ENCODE measurements at places on chromosomes 7 and 10. TPM values are rescaled to one million over a fixed set of nuclear protein-coding genes. Genes with fewer than 3 reads are reported as not detected.

The METTL27 gene
- total RNA-seq: 0.96 TPM

The CNPY1 gene
- not detected for total RNA-seq

The VAX1 gene
- total RNA-seq: not detected

The ELOVL3 gene
- total RNA-seq: not detected

The SPACDR gene
- not detected for total RNA-seq

The ADRA2A gene
- total RNA-seq: 0.53 TPM

The HYAL4 gene
- not detected for total RNA-seq

The HOXA9 gene
- not detected for total RNA-seq

The CNPY4 gene
- 2.4 TPM for total RNA-seq

DNA sequence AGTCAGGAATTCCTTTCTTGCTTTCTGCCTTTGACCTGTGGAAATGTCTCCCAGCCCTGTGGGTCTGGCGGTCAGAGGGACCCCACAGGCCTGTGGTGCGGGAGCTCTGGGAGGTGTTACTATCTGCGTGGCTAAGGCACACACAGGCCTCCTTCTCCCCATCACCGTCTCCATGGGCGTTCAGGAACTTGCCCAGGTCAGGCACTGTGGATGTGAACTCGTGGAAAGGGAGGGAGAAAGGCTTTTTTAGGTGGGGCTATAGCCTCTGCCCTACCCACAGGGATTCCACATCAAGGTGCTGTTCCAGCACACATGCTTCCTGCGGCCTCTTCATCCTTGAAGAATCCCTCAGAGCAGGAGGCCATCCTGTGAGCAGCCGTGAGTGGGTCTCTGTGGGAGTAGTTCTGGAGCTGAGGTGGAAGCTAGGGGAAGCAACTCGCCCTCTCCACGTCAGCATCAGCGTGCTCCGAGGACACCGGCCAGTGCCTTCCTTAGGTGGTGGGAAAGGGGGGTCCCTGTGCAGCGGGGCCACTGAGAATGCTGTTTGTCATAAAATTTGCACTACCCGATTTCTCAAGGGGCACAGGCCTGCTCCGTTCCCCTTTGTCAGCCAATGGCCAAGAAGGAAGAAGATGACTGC lies 7.5 kb upstream of the ATP6V0E2 start:
- DNase-seq: no peak

- no peak for DNase-seq
Measured at GRCh38 chr10:5354068-5354467, 10.7 kb upstream of the UCN3 start.

GRCh38 chr10:24313283-24313682 lies 104.3 kb downstream of the KIAA1217 start:
- DNase-seq: no peak

- no peak for DNase-seq
Measured at GRCh38 chr7:28106321-28106829, 74.2 kb downstream of the JAZF1 start.

GRCh38 chr10:52027055-52027705 lies 286.9 kb upstream of the DKK1 start:
- DNase-seq: no peak

DNA sequence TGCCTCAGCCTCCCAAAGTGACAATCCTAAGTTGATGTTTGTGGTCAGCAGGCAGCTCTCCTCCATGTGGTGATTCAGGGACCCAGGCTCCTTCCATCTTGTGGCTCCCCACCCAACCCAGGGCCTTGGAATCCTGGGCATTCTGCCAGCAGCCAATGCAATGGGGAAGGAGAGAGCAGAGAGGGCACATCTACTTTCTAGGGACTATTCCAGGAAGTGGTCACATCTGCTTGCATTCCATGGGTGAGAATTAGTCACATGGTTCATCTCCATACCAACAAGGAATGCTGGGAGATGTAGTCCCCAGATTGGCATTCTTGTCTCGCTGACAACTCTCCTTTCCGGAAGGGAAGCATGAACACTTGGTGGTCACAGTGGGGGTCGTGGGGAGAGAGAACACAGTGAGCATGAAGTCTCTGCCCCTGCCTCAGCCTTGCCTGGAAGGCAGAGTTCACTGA lies 9.9 kb upstream of the SRRM3 start:
- DNase-seq: no peak

DNA sequence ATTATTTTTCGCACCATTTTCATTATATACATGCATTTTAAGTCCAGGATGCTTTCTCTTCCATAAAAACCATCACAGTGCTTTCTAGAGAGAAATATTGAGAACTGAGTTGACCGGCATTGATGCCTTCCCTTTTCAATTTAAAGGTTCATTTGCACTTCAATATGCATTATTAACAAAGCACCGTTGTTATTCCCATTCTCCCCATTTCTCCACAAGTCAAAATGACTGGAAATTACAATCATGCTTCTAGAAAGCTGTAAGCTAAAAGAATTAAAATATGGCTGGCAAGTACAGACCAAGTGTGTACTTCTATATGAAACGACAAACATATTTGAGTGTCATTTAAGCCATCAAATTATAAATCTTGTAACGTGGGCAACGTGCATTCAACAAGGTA lies 219.5 kb downstream of the FANK1 start:
- DNase-seq: no peak

DNA sequence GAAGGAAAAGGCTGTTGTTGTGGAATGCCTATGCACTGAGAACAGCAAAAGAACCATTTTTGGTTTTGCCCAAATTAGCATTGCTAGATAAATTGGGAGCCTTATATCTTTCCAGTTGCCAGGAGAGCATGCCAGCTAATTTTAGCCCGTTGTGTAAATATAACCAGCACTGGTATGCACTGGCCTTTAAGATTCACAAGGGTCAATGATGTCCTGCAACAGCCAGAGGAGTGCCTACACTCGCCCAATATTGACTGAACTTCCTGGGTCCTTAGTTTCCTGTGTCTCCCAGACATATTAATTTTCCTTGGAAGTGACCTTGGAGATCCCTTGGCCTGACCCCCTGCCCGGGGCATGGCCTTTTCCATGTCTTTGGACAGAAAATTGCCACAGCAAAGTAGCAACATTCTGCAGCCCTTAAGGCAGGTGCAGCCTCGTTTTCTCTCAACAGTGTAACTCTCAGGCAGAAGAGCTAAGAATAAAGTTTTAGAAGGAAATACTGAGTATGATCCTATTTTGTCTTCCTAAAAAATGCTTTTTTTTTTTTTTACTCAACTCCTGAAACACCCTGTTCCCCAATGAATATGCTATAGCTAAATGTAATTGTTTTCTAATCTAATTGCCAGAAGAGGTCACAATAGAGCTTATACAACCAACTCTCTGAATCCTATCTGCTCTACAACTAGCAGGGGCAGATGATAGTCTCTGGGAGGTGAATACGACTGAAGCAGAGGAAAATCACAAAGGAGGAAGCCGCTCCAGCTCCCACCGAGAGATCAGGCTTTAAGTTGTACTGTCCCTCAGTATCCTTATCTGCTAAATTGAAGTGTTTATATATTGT lies 131.9 kb upstream of the PCGF5 start:
- no peak for DNase-seq

DNA sequence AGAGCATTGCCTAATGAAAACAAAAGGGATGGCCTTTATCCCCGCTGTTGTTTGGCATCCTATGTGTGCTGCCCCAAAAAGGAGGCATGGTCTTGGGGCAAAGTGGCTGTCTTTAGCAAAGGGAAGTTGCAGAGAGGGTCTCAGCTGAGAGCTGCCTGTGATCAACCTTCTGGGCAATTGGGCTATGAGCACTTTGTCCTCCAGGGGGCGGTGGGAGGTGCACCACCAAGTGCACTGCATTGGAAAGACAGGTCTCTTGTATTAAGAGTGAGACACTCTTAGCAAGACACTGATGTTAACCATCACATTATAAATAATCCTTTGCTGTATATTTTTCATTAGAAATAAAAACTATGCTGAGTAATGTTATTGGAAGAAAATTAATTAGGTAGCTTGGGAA lies 314.8 kb downstream of the POM121L12 start:
- DNase-seq: peak; percentile 60

- DNase-seq: no peak
Measured at GRCh38 chr10:106114656-106115186, 1049.8 kb downstream of the SORCS1 start.

DNA sequence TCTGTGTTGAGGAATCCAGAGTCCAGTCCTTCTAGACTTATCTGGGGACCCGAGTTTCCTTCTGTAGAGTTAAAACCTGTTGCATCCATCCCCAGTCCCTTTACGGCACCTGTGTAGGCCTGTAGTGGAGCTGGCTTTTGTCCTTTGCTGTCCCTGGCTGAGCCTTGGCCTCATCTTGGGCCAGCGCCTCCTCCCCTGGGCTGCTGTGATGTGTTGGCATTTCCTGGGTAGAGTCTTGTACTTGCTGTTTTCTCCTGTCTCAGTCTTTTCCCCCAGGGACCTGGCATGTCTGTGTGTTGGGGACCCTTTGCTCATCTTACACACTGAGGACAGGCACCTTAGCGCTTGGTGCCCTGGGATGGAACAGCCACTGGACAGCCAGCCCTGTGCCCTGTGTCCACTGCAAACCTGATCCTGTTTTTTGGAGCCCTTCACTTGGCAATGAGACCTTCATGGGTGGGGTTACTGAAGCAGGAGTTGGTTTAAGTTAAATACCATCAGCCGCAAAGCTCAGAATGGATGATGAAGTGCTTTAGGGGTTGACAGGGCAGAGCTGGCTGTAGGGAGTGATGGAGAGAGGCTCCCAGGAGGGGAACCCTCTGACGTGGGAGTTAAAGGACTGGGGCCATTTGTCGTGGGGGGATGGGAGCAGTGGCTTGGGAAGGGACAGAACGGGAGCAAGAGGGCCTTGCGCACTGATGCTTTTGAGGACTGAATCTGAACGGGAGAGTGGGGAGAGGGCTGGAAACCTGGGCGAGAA lies 50.9 kb downstream of the CUX1 start:
- no peak for DNase-seq

DNA sequence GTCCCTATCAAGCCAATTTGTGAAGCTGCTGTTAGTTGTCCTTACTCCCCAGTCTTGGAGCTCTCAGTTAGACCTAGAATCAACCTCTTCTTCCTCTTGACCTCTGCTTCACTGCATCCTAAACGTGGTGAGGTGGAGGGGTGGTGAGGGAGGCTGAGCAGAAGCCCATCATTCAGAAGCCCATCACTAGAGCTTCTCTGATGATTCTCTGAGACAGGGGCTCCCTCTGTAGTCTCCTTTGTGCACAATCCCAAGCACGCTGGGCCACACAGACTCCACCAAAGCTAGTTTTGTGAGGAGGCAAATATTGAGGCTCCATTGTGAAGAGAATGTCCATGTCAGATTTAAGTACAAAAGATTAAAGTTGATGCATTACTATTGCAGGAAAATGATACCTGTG lies 163.8 kb upstream of the PRSS1 start:
- DNase-seq: no peak

DNA sequence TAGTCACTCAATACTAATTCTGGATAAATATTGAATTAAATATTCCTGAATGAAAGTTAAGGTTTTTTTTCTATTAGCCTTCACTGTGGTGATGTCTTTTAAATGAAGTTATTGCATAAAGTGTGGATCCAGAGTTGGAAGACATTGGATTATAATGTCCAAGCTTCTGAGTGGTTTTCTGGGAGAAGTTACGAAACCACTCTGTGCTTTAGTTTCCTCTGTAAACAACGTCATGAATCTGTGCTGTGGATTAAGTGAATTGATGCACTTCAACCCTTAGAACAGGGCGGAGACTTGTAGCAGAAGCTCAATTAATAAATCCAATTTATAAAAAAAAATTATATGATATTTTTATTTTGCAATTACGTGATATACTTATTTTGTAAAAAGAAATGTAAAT lies 271.7 kb downstream of the BICC1 start:
- no peak for DNase-seq

DNA sequence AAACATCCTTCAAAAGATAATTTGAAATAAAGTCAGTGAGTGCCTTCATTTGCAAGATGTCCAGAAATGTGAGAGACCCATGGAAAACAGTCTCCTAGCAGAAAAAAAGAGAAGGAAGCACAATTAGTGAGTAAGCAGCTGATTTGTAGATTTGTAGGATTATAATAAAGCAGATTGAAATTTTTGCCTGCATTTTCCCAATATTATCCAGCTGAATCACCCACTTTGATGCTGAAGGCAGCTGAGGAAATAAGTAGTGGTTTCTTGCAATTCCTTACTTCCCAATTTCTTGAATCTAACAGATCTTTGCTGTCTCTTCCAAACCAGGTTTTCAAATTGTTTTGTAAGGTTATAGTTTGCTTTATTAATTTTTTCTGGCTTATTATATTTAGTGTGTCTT lies 181.4 kb downstream of the GNAT3 start:
- no peak for DNase-seq

DNA sequence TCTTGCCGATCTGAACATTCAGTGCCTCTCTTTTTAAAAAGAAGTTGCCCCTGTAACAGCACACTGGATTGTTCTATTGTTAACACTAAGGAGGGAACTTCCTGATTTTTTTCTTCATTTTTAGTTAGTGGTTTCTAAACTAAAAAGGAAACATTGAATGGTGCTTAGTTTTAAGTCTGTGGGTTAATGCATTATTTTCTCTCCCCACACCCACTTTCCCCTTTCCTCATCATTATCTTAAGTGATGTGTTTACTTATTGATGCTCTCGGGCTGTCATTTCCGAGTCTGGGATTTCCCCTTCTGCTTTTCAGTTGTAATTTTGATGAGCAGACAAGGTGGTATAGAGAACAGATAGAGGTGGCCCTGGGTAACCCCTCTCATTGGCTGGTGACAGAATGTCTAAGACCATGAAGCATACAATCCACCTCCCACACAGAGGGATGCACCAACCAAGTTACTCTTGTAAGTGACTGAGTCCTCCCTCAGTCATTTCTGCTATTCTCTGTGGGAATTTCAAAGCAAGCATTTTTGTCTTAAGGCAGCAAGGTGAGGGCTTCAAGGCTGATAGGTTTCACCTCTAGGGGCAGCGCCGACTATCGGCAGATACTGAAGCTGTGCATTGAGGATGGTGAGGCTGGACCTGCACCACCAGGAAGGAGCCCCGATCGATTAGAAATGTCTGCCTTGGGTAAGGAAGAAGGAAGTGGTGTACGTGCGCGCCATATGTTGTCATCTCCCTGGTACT lies 49.5 kb downstream of the CHN2 start:
- DNase-seq: no peak

- DNase-seq: no peak
Measured at GRCh38 chr10:32169556-32169955, 113.3 kb upstream of the KIF5B start.

DNA sequence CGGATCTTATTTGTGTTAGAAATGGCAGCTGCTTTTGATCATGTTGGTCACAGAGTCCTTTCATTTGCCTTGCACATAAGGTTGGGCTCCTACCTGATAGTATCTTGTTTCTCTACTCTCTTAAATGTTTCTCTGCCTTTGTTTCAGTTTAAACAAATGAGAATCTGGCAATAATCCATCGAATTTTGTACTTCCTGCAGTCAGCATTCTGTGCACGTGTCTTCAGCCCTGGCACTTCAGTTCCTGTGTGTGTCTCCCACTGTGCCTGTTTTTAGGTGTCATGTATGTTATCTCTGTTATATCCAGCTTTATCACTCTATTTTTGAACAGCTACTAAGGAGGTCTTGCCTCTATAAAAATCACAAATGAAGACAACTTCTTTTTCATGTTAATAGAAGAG lies 28.4 kb upstream of the PTER start:
- DNase-seq: no peak

DNA sequence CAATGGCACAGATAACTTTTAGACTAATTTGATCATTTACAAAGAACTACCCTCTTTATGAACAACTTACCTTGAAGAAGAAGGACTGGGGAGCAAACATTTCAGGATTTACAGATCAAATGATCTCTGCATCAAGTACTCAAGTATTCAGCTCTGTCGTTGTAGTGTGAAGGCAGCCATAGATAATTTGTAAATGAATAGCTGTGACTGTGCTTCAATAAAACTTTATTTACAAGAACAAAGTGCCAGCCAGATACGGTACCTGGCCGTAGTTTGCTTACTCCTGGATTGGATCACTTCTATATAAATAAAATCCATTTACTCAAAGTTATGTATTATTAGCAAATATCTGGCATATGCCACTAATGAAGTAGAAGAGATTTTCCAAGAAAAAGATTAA lies 388.2 kb upstream of the SEMA3A start:
- no peak for DNase-seq

All from left lobe of liver (tissue), 2 donors.